Activated T-helper 1 cell treated with anti-CD3 and anti-CD28 coated beads, Interleukin-2, amount 50 U/mL, for 16 hours (primary cell): ENCODE measurements at places on chromosomes 1 and 21.

GRCh38 chr1:50993645-50994044 lies 23.6 kb downstream of the CDKN2C start:
- DNase-seq: no peak

DNA sequence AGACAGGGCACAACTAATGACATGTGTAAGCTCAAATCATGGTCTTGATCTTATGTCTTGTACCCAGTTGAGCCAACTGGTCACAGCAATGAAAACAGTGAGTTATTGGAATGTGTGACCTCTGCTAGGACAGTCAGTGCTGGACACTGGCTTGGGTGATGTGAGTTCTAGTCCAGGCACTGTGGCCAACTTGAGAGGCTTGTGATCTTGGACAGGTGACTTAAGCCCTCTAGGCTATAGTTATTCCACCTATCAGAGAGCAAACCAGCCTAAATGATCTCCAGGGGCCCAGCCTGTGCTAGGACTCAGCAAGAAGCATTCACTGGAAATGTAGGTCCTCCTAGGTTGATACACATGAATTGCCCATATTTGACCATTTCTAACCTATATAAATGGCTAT lies 1.1 kb downstream of the KCNE2 start:
- no peak for DNase-seq

DNA sequence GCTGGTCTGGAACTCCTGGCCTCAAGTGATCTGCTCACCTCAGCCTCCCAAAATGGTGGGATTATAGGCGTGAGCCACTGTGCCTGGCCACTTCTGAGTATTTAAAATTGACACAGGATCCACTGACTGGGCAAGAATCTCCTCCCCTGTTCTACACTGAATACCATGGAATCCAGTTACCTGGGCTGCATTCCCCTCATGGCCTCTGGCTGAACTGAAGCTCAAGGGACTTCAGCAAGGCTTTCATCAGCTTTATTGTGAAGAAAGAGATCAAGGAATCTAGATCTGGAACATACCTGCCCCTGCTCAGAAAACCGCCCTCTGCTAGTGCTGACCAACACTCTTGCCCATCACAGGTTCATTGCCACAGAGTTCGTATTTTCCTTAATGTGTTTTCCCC lies 20.5 kb downstream of the NCF2 start:
- DNase-seq: no peak

GRCh38 chr1:68328490-68328889 lies 96.2 kb upstream of the WLS start:
- DNase-seq: no peak

DNA sequence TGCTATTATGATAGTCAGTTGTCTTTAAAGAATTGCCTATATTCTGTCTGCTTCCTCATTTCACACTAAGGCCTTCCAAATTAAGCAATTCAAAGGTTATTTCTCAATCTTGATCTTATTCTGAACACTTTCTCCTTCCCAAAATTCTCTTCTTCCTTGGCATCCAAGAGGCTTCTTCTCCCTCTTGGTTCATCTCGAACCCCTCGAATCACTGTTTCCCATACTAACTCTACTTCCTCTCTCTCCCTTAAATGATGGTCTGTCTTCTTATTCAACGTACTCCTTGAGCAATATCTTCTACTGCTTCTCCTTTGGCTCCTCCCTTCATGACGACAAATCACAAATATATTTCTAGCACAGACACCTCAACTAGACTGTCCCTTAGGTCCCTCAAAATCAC lies 4.5 kb downstream of the COPA start:
- no peak for DNase-seq

DNA sequence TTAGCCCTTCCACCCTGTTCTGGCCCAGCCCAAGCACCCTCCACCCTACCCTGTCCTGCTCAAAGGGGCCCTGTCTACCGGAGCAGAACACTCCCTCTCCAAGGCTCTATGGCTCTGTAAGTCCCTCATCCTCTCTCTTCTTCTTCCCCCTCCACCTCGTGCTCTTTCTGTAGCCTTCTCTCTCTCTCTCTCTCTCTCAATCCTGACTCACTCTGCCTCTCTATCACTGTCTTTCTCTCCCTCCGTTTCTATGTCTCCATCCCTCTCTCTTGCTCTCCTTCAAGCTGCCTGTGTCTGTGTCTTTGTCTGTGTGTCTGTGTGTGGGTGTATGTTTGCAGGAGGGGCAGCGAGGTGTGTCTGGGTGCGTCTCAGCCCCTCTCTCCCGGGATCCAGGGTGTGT lies 1.3 kb upstream of the ZNF678 start:
- no peak for DNase-seq

- DNase-seq: no peak
Measured at GRCh38 chr1:113243529-113243928, 146.8 kb upstream of the MAGI3 start.

DNA sequence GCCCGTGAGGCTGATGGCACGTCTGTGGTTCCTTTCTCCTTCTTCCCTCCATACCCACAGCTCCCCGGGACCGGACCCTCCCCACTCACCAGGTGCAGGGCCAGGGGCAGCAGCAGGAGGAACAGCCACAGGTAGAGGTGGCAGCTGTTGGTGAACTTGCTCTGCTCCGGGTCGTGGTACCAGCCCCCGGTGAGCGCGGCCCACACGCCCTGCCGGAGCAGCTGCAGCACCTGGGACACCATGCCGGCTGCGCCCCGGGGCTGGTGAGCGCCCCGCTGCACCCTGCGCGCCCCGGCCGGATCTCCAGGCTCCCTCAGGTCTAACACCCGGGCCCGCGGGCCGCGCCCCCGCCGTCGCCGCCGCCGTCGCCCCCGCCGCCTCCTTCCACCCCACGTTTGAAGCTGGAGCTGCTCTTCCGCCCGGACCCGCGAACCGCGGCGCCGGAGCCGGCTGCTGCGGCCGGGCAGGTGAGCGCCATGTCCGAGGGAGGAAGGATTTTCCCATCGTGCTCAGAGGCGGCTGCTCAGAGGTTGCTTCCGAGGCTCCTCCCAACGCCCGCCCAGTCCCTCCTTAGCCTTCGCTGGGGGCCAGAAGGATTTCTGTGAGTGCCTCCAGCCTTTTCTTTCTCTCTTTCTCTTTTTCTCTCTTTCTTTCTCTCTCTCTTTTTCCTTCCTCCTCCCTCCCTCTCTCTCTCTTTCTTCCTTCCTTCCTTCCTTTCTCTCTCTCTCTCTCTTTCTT lies at the start of gene PCNX2:
TSS of gene PCNX2 (minus strand) at position 489 of the 738 bp plus-strand sequence. CDS start at position 242, 247 bp downstream.
- peak; percentile 44 for DNase-seq

DNA sequence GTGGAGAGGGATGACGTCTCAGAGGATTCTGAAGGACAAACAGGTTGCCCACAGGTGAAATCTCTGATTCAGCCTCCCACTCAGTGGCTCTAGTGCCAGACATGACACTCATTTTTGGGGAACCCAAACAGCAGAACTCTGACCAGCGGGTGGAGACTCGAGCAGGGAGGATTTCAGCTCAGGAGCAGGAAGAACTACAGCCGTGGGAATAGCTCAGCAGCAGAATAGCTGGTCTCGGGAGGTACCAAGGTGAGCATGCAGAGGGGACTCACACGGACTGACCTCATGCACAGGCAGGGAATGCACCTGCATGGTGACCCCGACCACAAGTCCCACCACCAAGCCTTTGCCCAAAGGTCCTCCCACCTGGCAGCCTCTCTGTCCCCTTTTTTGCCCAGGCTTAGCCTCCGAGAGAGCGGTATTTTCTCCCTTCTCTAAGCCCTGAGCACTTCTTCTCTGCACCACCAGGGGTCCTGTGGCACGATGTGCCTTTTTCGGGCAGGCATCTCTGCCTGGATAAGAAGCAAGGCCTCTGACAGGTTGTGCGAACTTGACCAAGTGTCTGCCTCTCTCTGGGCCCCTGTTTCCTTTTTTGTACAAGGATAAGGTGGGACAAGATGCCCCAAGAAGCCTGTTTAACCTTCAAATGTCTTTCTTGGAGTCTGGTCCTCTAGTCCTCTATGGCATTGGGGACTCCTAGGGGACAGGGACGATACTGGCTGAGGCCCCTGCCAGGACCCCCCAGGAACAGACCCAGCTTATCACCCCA lies 8.8 kb upstream of the FGR start:
- peak; percentile 47 for DNase-seq

DNA sequence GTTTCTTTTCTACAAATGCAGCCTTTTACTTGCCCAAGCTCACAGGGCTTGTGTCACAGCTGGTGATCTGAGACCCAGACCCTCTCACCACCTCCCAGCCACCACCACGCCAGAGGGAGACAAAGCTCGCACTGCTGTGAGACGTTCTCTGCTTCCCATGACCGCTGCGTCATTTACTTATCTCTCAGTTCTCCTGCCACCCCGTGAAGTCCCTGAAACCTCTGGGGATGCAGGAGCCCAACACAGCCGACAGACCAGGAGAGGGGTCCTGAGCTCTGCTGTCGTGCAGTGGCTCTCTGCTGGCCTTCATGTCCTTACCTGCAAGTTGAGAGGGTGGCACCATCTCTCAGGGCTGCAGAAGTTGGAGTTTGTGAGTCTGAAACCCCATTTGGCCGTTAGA lies 77.7 kb downstream of the SLC16A1 start:
- no peak for DNase-seq

DNA sequence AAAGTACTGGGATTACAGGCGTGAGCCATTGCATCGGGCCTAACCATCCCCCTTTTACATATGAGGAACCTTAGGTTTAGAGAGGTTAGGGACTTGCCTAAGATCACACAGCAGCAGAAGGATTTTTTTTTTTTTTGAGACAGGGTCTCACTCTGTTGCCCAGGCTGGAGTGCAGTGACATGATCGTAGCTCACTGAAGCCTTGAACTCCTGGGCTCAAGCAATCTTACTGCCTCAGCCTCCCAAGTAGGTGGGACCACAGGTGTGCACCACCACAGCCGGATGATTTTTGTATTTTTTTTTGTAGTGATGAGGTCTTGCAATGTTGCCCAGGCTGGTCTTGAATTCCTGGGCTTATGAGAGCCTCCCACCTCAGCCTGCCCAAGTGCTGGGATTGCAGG lies 2.2 kb upstream of the C1orf167 start:
- DNase-seq: no peak

- no peak for DNase-seq
Measured at GRCh38 chr1:7561936-7562728, 209.0 kb upstream of the VAMP3 start.

DNA sequence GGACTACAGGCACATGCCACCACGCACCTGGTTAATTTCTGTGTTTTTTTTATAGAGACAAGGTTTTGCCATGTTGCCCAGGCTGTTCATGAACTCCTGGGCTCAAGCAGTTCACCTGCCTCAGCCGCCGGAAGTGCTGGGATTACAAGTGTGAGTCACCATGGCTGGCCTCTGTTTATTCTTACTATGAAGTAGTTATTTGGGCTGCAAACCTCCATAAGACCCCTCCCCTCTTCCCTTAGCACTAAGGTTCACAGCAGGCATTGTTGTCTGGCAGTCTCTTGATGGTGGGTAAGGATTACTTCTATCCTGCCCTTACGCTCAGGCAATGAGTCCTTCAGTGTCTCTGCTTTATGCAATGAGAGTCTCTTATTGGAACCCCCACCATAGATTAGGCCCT lies 51.8 kb downstream of the ANGPTL1 start:
- no peak for DNase-seq

DNA sequence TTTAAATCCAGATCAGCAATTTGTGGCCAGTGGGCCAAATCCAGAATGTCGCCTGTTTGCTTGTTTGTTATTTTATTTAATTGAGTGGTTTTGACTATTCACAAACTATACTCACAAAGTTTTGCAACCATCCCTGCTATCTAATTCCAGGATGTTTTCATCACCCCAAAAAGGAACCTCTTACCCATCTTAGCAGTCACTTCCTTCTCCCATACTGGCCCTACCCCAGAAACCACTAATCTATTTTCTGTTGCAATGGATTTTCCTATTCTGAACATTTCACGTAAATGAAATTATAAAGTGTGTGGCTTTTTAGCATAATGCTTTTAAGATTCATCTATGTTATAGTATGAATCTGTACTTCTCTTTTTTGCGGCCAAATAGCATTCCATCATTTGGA lies 41.3 kb downstream of the WDTC1 start:
- DNase-seq: no peak

DNA sequence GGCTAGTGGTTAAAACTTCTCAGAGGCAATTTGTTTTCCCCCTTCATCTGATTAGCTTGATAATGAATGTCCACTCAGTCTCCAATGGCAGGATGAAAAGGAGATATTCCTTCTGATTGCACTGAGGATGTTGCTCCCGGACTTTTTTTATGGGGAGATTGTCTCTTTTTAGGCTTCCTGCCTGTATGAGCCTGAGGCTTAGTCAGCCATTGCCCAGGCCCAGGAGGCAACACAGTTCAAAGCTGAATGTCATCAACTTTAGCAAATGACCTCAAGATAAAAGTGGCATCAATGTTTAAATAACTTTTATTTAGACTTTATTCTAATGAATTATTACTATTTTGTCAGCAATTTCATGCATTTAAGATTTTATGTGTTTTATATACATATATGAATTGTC lies 162.9 kb upstream of the PTBP2 start:
- no peak for DNase-seq

DNA sequence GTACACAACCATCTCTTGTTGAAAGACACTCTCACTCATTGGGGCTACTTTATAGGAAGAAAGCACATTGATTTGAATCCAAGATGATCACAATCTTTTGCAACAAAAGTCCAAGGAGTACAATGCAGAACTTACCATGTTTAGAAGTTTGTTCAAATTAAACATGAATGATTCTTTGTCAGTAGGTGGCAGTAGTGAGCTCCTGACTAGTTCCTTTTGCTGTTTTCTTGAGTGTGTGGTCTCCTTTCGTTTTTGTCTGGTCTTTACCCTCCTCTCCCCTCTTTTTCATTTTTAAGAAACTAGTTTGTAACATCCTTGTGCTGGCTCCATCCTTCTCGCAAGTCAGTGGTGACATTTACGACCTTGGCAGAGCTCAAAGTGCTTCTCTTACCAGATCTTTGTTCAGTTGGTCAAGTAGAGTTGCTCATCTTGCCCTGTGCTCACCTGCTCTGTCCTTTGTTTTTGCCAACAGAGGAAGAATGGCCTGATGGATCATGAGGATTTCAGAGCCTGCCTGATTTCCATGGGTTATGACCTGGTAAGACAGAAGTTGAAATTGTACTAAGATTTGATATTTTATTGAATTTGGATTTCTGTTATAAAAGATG lies 35.7 kb upstream of the MTR start:
- no peak for DNase-seq
